ENCODE measurements at places on chromosomes 12 and 14.

GRCh38 chr12:49332891-49333371, 4.1 kb downstream of the C1QL4 start:
- no peak for DNase-seq

DNA sequence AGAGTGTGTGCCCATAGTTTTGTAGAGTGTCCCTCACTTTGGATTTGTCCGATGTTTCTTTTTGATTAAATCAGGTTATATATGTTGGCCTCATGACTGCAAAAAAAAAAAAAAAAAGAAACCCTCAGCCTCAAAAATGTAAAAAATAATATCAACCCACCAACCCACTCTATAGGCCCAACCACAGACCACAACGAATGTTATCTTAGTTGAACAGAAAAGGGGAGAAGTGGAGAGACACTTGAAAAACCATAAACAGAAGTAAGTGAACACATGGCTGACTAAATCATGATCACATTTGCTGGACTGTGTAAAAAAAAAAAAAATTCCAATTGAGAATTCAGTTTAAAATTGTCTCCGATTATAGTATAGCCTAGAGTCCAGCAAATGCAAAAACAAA, 45.5 kb upstream of the ST8SIA1 start:
- no peak for DNase-seq

- no peak for DNase-seq
These were observed 1.3 kb upstream of the PLEKHG7 start for GRCh38 chr12:92701441-92701840.

GRCh38 chr12:101743724-101744472, 4.6 kb upstream of the SYCP3 start:
- no peak for DNase-seq

DNA sequence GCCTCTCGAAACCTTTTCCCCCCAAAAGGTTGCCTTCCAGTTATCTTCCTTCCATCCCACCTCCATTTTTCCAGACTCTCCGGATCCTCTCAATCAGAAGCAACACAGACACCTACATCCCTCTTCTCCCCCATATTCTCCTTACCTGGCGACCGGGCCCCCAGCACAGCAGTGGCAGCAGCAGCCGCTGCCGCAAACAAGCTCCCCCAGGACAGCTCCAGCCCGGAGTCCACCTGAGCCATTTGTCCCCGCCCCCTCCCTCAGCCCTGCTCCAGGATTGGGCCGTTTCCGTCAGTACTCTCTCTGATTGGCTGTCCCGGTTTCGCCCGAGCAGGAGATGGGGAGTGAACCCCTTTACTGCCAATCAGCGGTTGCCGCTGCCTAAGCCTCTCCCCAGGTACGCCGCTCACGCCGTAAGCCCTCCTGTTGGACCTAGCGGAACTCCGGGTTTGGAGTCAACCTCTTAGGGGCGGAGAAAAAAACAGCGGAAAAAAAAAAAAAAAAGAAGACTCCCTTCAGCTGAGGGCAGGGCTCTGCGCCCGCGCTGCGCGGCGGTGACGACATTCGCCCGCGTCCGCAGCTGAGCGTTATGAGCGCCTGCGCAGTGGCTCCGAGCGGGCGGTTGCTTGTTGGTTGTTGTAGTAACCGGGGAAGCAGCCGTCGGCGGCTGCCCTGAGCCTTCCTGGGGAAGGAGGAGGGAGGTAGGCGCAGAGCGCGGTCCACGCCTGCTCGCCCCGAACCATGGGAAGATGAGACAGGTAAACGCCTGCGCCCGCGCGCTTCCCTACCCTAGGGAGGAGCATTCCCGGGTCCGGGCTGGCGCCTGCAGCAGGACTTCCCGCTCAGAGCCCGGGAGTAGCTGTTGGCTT, at the start of the genes ERG28 and TTLL5:
TSS of gene ERG28 (minus strand) at position 247 of the 869 bp plus-strand sequence. CDS start 3,374 bp downstream, outside the sequence.
TSS of gene TTLL5 (plus strand) at position 617 of the 869 bp plus-strand sequence. CDS start 1,904 bp downstream, outside the sequence.
- peak; percentile 99 for DNase-seq

DNA sequence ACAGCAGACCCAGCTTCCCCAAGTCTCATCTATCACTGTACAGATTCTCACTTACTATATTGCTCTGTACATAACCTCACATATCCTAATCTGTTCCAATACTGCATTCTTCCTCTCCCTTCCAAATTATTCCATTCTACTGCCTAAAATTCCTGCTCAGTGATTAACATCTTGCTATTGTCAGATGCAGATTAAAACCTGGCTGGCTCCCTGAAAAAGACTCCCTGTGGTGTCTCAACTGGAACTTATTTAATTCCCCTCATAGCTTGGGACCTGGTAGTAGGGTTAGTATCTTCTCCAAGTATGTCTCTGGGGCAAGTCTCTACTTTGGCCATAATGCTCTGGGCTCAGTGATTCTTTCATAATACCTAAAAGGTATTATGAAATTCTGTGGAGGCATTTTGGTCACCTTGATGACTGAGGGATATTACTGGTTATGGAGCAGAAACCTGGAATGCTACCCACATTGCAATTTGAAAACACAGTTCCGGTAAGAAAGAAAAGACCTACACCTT, 55.8 kb downstream of the PAWR start:
- no peak for DNase-seq

GRCh38 chr12:15220451-15220850, 766 bp downstream of the RERG start:
- DNase-seq, result no peak

DNA sequence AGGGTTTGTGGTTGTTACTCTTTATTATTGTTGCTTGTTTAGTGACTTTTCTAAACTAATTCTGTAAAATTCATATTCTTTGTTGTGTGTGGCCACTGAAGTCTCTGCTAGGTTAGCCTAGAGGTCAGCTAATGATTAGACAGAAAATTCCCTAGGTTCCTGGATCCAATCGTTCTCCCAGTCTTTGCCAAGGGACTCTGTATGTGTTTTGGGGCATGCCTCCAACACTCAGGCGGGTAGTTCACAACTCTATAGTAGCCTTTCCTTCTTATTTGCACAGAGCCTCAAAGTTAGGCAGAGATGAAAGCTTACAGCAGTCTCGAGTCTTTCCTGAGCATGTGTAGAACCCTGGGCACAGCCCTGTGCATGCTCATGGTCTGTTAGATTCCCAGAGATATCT, 32.7 kb upstream of the RIN3 start:
- DNase-seq, result no peak

DNA sequence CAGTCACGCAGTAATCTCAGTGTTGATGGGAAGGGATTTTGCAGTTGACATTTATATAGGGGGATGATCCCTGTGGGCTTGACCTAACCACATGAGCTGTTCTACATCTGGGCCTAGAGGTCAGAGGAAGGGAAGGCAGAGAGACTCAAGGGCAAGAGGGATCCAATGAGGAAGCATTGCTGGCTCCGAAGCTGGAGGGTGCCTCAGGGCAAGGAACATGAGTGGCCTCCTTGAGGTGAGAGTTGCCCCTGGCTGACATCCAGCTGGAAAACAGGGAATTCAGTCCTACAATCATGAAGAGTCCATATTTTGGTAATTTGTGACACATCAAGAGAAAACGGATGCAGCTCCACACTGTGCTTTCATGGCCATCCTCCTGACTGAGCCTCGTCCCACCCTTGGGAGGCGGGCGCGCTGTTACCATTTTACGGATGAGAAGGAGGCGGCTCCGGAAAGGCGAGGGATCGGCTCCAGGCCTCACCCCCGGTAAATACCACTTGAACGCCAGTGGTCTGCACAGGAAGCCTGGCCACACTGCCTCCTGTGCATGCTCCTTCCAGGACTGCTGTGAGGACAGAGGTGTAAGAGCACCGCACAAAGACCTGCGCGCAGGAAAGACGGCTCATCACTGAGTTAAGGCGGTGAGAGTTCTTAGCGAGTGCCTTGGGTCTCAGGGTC, 18.5 kb upstream of the FKBP4 start:
- no peak for DNase-seq

DNA sequence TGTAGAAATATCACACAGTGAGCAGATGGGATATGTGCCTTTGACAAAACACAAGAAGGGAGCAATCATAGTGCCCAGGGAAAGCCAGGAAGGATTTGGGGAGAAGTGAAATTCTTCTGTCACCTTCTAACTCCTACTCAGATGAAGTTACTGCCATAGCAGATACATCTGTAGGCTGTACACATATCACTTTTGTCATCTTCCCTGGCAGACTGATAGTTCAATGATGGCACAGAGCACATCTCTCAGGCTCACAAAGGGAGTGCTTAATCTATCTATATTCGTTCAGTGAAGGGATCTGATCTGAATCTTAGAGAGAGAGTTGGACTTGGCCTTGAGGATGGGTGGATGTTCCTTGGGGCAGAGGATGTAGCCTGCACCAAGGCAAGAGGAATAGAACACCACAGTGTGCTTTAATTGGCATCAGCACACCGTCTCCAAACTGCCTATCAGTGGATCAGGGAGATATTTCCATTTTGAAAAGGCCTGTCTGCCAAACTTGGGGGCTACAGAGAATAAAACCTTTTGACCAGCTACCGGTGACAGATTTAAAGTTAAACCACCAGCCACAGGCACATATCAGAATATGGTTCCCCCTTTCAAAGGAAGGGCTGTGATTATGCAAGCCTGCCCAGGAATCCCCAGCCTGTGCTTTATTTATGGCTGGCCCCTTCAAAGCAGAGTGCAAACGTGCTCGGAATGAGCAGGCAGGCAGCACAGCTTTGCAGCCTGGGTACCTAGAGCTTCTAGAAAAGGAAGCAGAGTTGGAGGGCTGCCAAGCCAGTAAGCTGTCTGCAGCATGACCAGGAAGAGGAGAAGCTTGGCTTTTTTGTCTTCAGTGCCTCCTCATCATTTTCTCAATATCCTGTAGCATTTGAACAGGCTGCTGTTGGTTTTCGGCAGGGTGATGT, 165.5 kb upstream of the DYRK2 start:
- peak; percentile 66 for DNase-seq

- no peak for DNase-seq
These were observed 62.5 kb downstream of the ITPR2 start for GRCh38 chr12:26770239-26771070.

GRCh38 chr14:46381674-46382073, 269.9 kb downstream of the RPL10L start:
- no peak for DNase-seq

Data from NCI-H2081 (cell line).